Esophagus squamous epithelium (tissue), 5 donors: ENCODE measurements at places on chromosomes 7 and 10. TPM values are rescaled to one million over a fixed set of nuclear protein-coding genes. Genes with fewer than 3 reads are reported as not detected.

The GRM8 gene
- not detected for total RNA-seq

The ZNF736 gene
- 10.9 TPM for total RNA-seq

The CDHR3 gene
- total RNA-seq = 1.4 TPM

The UNC5B gene
- total RNA-seq = 48.1 TPM

The ACBD7 gene
- not detected for total RNA-seq

The TNKS2 gene
- 41.7 TPM for total RNA-seq

The FLNC gene
- total RNA-seq = 27.3 TPM

The NODAL gene
- not detected for total RNA-seq

The STRA8 gene
- total RNA-seq = not detected

The TACC2 gene
- 72.1 TPM for total RNA-seq

The GBX1 gene
- not detected for total RNA-seq

The FZD8 gene
- 1.1 TPM for total RNA-seq

The SP8 gene
- total RNA-seq = not detected

The PPP1R9A gene
- total RNA-seq = 0.22 TPM

The TUBAL3 gene
- total RNA-seq = not detected

The TSPAN15 gene
- total RNA-seq = 3.6 TPM

The R3HCC1L gene
- total RNA-seq = 5.5 TPM

The PRRT4 gene
- total RNA-seq = 1.3 TPM

The FZD1 gene
- total RNA-seq = 9.5 TPM

The DNA2 gene
- 1.8 TPM for total RNA-seq

The PNLIPRP3 gene
- total RNA-seq = 1.5 TPM

The OR13A1 gene
- total RNA-seq = 0.38 TPM
